ENCODE measurements at places on chromosomes 3 and 15. TPM values are rescaled to one million over a fixed set of nuclear protein-coding genes. Genes with fewer than 3 reads are reported as not detected.
A peak's percentile ranks its signal among the peaks of the same experiment; 100 is the strongest.

GRCh38 chr3:17035033-17035432 lies 150.3 kb downstream of the PLCL2 start:
- H3K27me3 ChIP-seq, result no peaks in the 10 kb centered on the region
- H3K4me3 ChIP-seq, result no peak overlapping the region
- H3K27ac ChIP-seq, result no peak overlapping the region
- H3K4me1 ChIP-seq, result peaks cover 63% of the 10 kb centered on the region

DNA sequence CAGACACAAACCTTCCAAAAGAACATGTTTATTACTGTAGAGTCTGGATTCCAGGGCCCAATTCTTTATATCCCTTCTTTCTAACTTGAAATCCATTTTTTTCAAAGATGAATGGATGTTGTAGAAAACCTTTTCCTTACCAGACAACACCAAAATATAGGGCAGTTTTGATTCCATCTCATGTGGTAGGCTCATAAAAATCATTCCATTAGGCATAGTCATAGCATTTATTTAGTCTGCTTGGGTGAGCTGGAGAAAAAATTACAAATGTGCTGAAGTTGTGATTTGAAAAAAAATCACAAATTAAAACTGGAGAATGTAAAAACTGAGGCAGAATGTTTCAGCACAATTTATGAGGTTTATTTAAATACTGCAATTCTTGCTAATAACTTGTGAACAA lies 199.3 kb upstream of the TBC1D5 start:
- H3K4me1 ChIP-seq, result no peaks in the 10 kb centered on the region
- DNase-seq, result no peak
- H3K4me3 ChIP-seq, result no peak overlapping the region

DNA sequence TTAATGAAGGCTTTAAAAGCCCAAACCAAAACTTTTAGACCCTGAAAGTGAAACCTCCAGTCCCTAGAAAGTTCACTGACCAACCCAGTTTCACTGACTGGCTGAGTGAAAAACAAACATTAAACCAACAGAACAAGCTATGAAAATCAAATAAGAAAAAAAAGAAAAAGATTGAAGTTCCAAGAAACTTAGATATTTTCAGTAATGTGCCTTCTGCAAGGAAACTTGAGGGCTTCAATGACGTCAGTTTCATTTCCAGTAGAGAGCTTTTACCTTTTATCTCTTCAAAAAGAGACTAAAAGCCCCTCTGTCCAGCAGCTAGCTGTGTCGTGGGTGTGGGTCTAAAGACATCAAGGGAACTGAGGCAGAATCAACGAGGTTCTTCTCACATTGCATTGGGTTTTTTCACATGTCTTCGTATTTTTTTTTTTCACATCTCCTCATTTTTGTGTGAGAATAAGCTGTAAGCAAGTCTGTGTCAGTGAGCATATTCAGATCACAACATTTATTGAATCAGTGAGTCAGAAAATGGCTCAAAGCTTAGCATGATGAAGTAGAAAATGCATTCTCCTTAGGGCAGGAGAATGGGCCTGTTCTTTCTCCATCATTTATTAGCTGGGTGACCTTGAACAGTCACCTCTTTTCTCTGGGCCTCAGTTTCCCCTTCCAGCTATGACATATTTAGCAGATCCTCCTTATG lies 54.8 kb upstream of the BCL6 start:
- H3K27ac ChIP-seq, result peak overlapping the region; percentile 95
- peaks cover 9% of the 10 kb centered on the region for H3K36me3 ChIP-seq
- H3K4me1 ChIP-seq, result peaks cover 69% of the 10 kb centered on the region
- DNase-seq, result peak; percentile 55
- no peaks in the 10 kb centered on the region for H3K27me3 ChIP-seq

GRCh38 chr3:190911382-190911781 lies 48.9 kb upstream of the GMNC start:
- H3K27ac ChIP-seq, result no peak overlapping the region
- no peaks in the 10 kb centered on the region for H3K27me3 ChIP-seq
- DNase-seq, result no peak
- no peaks in the 10 kb centered on the region for H3K4me1 ChIP-seq

- H3K36me3 ChIP-seq, result peaks cover 47% of the 10 kb centered on the region
- no peak for DNase-seq
- peaks cover 74% of the 10 kb centered on the region for H3K4me1 ChIP-seq
Observed at GRCh38 chr3:197957790-197958133, 2.3 kb upstream of the LMLN start.

- DNase-seq, result no peak
- H3K27me3 ChIP-seq, result no peaks in the 10 kb centered on the region
Observed at GRCh38 chr3:179606534-179607085, 2.0 kb downstream of the NDUFB5 start.

DNA sequence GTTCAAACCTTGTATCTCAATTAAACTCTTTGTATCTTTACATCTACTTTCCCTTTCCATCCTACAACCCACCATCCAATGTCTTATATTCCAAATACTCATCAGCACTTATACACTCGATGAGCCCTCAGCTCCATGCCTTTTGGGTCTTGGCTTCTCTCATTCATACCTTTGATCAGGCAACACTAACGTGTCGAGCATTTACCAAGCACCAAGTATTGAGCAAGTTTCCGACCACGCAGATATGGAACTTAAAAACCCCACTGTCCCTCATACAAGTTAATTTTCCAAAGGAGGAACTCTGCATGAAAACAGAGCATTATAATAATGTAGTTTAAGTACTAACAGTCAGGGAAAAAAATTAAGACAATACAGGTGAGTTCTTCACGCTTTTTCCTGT lies 102.8 kb downstream of the IL1RAP start:
- peaks cover 19% of the 10 kb centered on the region for H3K36me3 ChIP-seq
- H3K27me3 ChIP-seq, result no peaks in the 10 kb centered on the region
- peak; percentile 13 for DNase-seq
- H3K4me3 ChIP-seq, result no peak overlapping the region
- peak overlapping the region; percentile 96 for H3K27ac ChIP-seq

PLAAT1 gene
- 0.39 TPM for total RNA-seq
